ENCODE measurements at places on chromosomes 5 and 9.

DNA sequence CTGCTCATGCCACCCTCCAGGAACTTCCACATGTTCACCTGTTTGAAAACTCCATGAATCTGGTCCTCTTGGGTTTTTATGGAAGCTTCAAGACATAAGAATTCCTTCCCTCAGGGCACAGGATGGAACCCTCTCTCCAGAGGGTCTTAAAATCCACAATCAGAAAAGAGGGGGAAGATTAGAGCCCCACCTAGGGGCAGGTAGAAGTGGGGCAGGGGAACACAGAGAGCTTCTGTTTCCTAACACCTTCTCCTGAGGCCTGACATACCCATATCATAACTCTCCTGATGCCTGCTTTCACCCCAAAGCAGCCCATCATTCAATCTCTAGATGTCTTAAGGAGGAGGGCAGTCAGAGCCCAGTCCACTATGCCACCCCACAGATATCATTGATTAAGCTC lies 1087.7 kb upstream of the ARRDC3 start:
- no peak for DNase-seq

DNA sequence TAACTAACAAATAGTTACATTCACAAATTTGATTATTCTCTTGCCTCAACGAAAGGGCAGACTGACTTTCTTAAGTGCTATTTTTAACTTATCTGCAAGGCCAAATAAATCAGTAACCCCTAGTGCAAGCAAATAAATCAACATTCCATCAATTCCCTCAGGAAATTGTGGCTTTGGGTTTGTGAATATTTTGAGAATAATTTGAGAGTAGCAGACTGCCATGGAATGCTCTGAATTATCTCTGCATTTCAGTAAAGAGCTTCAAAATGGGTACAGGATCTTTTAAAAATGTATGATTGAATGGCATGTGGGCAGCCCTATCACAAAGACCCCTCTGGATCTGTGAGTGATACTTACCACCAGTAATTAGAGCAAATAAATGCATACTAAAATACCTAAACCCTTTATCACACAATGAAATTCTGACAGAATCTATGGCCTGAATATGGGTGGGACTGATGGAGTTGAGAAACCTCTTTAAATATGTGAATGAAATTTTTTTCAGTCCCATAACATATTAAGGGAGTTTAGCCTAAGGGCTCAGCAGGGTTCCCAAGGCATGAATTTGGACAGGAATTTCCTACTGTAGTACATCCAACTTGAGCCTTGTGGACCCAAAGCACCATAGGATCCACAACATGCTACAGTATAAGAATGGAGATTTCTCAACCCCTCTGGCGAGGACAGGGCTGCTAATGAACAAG lies 92.5 kb upstream of the ITGA2 start:
- no peak for DNase-seq

DNA sequence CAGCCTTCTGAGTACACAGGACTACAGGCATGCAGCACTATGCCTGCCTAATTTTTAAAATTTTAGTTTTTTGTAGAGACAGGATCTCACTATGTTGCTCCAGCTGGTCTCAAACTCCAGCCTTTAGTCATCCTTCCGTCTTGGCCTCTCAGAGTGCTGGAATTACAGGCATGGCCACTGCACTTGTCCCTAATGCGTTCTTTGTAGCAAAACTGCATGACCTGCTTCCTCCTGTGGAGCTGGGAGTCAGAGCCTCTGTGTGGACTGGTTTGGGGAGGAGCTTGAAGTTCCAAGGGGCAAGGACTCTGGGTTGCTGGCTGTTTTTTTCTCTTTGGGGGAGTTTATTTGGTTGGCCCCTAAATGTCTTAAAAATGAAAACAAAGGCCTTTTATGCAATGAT lies 22.7 kb upstream of the ANKRD34B start:
- DNase-seq = no peak

GRCh38 chr9:10045598-10045997 lies 567.2 kb downstream of the PTPRD start:
- DNase-seq = no peak

DNA sequence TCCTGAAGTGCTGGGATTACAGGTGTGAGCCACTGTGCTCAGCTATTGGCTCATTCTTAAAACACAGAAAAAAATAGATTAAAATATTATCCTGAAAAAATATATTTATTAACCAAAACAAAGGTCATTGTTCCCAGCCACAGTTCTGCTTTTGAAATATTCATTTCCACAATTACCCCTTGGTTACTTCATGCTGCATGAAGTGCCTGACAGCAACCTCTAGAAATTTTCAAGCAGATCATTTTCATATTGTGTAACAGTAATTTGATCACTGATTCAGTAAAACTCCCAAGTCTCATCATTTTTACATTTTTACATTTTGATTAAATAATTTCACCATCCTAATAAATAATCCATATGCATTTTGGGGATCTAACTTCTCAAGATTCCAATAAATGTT lies 18.8 kb upstream of the GNAQ start:
- no peak for DNase-seq

- peak; percentile 80 for DNase-seq
These were observed 930 bp downstream of the PRLR start for GRCh38 chr5:35229076-35230037.

- DNase-seq = no peak
These were observed 79.2 kb upstream of the ABCA1 start for GRCh38 chr9:105007143-105007542.

GRCh38 chr9:27864644-27865438 lies 291.6 kb upstream of the C9orf72 start:
- DNase-seq = no peak

GRCh38 chr9:132670457-132671391 lies at the start of gene GTF3C4:
Gene GTF3C4, plus strand, starts transcription at chr9:132670464. Its CDS starts 135 bp downstream, at chr9:132670599.
- peak; percentile 74 for DNase-seq

GRCh38 chr5:310516-310915 lies 11.0 kb upstream of the AHRR start:
- DNase-seq = no peak

- no peak for DNase-seq
These were observed 205.2 kb downstream of the CAAP1 start for GRCh38 chr9:26687421-26687820.

DNA sequence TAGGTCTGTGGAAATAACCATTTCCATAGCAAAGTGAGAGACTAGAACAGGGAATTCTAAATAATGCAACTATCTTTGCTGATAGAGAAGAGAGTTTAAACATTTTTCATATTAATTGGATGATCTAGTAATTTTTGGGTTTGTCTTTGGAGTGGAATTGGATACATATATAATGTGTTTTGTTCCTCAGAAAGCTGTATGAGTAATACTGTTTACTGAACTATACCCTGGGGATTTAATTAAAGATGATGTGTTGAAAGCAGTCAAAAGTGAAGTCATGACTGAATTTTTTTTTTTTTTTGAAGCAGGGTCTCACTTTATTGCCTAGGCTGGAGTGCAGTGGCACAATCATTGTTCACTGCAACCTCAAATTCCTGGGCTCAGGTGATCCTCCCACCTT lies 17.9 kb downstream of the FER start:
- no peak for DNase-seq

DNA sequence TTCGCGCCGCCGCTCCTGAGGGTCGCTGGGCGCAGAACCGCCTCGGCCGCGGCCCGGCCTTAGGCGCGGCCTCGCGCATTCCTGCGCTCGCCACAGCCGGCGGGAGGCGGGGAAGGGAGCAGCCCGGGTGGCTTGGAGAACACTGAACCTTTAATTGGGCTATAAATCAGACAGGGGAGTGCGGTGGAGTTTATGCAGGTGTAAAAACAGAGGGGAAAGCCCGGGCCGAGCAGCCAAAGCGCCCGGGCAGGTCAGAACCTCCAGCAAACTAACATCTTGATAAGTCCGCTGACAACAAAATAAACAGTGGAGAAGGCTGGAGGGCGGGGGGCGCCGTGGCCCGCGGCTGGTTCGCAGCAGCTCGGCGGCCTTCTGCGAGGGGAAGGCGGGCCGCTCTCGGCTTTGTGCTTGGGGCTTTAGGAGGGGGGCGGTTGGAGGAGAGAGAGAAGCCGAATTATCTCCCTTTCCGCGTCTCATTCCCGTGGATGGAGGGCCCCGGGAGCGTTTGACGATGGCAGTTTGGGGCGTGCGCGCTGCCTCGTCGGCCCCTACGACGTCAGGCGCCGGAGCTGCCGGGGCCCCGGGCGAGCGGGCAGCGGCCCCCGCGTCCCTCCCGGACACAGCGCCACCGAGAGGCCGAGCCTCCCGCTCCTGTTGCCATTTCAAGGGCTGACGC lies 11.3 kb downstream of the FOXD1 start:
- peak; percentile 12 for DNase-seq

- no peak for DNase-seq
These were observed 228.5 kb downstream of the ESM1 start for GRCh38 chr5:54756796-54757402.

DNA sequence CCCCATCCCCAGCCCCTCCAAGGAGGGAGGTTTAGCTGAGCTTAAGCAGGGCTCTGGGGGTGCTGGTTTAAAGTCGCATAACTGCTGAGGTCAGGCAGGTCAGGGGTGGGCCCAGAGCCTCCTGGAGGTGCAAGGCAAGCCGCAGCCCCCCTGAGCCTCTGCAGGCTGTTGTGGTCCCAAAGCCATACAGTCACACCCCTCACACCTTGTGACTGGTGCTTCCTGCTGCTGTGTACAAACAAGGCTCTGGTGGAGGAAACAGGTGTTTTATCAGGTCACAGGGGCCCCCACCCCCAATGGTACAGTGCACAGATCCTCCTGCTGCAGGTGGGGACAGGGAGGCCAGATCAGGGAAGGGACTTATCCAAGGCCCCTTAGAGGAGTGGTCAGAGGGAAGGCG lies 8.0 kb downstream of the TCF7 start:
- no peak for DNase-seq

DNA sequence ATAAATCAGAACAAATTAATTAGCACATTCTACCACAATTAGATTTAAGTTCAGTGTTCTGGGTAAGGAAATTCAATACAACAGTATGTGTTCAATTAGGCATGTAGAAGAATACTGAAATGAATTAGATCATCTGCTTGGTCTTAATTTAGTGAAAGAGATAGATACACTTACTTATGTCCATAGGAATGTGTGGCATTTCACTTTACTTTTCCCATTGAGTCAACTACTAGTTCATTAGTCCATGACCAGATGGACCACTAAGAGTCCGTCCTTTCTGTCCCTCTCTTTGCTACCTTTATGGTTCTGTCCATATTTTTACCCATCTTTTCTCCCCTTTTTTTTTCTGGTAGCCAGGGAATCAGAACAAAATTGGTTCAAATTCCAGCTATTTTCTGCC lies 276.9 kb downstream of the OSTF1 start:
- DNase-seq = no peak
